ENCODE measurements at places on chromosomes 1 and 21.

GRCh38 chr21:37208056-37208721, 58.9 kb downstream of the VPS26C start:
- peak; percentile 85 for DNase-seq

GRCh38 chr1:37265786-37266667, 208.4 kb upstream of the ZC3H12A start:
- DNase-seq = no peak

DNA sequence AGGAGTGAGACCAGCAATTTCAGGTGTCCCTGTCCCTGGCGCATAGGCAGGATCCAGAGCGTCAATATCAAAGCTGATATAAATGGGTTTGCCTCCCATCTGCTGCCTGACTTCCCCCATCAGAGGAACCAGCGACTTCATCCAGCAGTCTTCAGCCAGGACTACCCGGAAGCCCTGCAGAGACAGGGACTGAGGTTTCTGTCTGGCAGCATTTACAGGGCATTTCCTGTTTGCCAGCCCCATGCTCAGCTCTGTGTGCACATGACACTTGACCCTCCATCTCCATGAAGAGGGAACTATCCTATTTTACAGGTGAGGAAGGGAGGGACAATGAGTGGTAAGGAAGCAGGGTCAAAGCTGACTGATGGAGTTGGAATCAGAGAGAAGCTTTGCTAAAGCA, 7.2 kb downstream of the AGMAT start:
- DNase-seq = no peak

DNA sequence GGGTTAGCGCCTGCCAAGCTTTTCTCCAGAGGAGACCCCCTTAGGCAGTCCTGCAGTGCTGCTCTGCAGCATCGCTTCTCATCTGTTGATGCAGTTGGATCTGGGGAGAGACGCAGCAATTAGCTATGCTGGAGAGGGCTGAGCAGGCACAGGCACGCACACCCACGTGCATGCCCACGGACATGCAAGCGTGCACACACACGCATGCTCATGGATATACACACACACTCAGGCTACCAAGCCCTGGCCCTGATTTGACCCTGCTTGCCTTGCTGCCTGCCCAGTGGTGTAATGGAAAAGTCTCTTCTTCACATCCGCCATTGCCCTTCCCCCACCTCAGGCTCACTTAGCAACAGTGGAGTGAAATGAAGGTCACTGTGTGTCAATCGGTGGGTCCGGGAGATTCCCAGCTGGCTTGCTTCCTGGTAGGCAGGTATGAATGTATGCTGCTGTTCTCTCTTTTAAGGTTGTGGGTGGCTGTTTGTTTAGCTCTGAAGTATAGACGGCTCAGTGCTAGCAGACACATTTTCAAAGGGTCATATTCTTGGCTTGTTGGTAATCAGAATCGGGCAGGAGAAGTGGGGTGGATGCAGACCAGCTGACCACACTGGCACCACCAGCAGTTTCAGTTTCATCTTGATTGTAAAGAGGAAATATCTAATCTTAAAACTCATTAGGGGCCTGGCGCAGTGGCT, 9.5 kb downstream of the ATP1B1 start:
- peak; percentile 61 for DNase-seq

DNA sequence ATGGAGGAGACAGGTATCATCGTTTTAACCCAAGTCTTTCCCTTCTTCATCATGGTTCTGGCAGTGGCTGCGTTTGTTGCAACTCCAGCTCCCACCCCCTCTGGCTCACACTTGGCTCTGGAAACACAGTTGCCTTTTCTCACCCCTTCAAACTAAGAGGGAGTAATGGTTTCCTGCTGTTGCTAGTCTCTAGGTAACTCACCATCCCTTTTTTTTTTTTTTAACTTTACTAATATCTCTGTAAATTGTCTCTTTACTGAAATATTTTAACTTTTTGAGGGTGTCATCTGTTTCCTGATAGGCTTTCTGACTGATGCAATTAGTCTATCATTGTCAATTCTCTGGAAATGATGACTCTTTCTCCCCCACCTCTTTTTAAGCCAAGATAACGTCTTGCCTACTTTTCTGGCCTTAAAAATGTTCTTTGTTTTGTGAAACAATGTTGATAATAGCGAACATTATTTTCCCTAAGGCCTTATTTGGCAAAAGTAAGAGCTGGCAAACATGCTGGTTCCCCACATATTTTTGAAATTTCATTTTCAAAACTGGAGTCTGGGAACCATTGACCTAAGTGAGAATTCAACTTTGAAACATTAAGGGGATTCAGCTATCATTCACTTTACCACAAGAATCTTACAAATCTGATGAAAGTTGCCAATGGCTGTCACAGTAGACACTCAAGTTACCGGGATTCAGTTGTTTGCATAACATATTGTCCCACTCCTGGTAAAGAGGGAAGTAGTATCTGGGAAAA, 85.3 kb downstream of the LEPR start:
- DNase-seq = no peak

Measured in GM06990 (cell line).